ENCODE measurements at places on chromosomes 7 and 10. TPM values are rescaled to one million over a fixed set of nuclear protein-coding genes. Genes with fewer than 3 reads are reported as not detected.

The PLEKHS1 gene
- total RNA-seq: 25.7 TPM

The PGAM2 gene
- total RNA-seq: 0.62 TPM

The ASZ1 gene
- total RNA-seq: not detected

The JAKMIP3 gene
- total RNA-seq: 1.1 TPM

The ASB10 gene
- total RNA-seq: not detected

GRCh38 chr7:100476903-100477870, 1.8 kb downstream of the TSC22D4 start:
- DNase-seq: no peak

- DNase-seq: no peak
Observed at GRCh38 chr7:24504836-24505235, 68.4 kb upstream of the PALS2 start.

DNA sequence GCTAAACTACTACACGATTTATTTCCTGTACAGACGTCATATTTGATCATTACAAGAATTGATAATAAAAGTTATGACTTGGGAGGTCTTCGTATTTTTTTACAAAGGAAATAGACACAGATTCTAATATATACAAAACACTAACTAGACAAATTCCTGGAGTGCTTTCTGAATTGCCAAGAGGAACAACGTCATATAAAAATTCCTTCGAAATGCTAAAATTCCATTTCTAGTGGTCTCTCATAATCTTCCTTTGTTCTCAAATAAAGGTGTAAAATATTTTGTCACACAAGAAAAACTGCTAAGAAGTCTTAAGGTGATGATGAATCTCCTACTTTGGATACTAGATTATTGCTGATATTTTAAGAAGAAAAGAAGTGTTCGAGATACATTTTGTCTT, 85.4 kb downstream of the CDK6 start:
- no peak for DNase-seq

DNA sequence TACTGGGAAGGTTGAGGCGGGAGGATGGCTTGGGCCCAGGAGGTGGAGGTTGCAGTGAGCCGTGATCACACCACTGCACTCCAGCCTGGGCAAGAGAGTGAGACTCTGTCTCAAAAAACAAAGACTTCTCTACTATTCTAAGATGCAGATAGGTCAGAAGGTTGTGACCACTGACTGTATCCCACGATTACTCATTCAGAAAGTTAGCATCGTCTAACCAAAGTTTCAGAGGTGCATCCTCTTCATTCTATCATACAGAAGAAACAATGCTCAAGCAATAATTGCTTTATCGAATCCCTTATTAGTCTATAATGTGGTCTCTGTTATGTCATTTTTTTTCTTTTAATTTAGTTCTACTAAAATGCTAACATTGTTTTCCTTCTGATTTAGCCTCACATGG, 348.7 kb upstream of the LRGUK start:
- no peak for DNase-seq

DNA sequence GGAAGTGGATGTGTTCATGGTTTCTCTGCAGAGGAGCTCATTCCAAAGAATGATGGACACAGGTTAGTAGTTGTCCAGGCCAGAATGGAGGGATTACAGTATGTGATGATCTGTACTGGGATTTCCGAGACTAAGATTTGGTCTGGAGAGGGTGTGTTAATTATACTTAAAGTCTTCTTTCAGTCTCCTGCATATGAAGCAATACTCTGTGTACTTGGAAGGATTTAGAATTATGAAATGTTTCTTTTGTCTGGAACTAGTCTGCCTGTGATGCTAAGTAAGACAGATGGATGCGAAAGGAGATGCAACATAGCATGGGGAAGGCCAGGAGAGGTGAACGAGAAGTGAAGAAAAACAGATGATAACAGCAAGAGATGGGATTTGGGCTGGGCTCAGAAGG, 305.1 kb upstream of the LYZL1 start:
- no peak for DNase-seq

- no peak for DNase-seq
Observed at GRCh38 chr10:97788552-97789442, 17.0 kb upstream of the SFRP5 start.

DNA sequence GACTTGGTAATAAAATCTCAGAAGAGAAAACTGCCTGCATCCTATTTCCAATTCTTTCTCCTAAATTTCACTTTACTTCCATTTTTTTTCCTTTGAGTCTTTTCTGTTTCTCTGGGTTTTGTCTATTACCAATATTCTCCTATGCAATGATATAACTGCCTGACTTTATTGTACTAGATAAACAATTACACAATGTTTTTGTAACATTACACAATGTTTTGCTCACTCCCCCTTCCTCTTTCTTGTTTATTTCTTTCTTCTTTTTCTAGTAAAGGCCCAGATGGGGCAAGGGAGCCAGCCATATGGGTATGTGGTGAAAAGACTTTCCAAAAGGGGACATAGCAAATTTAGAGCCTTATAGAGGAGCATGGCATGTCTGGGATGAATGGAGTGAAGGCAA, 278.7 kb upstream of the PHYHIPL start:
- no peak for DNase-seq

DNA sequence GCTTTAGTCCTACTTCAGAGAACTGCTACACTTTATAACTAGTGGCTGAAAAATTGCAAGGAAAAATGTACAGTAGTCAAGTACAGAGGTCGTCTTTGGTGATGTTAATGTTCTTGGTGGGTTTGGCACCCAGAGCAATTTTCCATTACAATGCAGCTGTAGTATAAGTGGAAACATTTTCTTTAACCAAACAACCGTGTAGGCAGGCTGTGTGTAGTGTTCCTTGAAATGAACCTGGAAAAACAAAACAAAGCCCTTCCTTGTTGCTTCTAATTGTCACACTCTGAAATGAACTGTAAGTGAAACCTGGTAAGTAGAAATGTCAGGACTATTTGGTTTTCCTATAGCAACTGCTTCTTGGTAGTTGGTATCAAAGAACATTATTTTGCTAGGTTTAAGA, 256.9 kb downstream of the MDFIC start:
- DNase-seq: no peak

GRCh38 chr10:45456822-45457221, 82.8 kb downstream of the ALOX5 start:
- DNase-seq: no peak

GRCh38 chr7:137978464-137979237, 23.2 kb downstream of the CREB3L2 start:
- DNase-seq: no peak

GRCh38 chr7:17319164-17320101, 21.0 kb downstream of the AHR start:
- no peak for DNase-seq

DNA sequence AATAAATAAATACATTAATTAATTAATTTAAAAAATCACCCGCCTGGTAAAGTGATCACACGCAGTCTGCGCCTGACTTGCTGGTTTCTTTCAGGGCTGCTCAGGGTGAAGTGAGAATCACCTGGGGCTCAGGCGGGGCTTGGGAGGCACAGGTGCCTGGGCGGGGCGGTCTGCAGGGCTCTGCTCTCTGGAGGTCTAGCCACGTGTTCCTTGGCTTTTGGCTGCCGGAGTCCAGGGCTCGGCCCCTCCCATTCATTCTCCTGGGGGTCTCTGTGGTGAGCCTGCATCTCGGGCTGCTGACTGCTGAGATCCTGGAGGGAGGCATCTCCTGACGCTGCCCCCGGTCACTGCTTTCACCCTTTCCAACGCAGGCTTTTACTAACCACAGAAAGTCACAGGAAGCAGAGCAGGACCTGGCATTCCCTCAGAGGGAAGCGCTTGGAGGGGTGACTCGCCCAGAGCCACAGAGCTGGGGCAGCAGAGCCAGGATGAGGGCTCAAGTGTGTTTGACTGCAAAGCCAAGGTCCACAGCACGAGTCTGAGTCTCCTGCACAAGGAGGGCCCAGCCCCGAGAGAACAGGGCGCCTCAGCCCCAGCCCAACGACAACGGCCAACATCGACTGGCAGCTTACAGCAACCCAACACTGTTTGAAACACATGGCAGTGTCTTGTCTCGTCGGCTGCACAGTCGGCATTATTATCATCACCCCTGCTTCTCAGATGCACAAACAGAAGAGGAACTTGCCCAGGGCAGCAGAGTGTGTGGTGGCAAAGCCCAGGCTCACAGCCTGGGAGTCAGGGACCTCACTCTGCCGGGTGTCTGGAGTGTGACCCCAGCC, 22.4 kb upstream of the MNX1 start:
- no peak for DNase-seq

- DNase-seq: no peak
Observed at GRCh38 chr10:58957517-58957916, 218.9 kb upstream of the PHYHIPL start.

DNA sequence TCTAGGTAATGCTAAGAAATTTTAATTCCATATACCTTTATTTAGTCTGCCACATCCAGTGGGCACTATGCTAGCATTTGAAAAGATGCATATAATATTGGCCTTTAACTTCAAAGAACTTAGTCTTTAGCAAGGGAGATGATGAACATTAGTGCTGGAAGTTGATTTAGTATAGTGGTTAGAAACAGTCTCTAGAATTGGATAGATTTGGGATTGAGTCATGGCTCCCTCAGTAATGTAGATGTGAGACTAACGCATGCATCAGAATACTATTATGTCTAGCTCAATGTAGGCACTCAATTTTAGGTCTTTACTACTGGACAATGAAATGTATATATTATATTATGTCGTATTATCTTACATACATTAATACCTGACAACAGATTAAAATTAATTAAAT, 5.8 kb downstream of the DKK1 start:
- no peak for DNase-seq
